Hepatic stellate cell (primary cell): ENCODE measurements at places on chromosomes 11 and 22.

DNA sequence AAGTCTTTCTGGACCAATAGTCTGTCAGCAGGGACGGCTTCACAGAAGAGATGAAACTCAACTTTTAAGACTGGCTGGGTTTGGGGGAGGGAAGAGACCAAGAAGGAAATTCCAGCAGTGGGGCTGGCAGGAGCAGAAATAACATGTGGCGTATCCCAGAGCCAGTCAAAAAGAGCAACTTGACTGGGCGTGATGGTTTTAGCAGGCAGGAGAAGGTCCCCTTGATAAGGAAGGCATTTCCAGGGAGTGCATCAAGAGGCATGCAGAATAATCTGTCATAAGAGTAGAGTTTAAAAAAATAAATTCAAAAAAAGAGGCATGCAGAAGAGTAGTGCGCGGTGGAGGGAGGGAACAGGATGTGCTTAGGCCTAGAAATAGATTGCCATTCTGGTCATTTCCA lies 52.5 kb downstream of the C22orf31 start:
- DNase-seq: peak; percentile 41

GRCh38 chr22:25485626-25486545 lies 78.6 kb upstream of the GRK3 start:
- no peak for DNase-seq

DNA sequence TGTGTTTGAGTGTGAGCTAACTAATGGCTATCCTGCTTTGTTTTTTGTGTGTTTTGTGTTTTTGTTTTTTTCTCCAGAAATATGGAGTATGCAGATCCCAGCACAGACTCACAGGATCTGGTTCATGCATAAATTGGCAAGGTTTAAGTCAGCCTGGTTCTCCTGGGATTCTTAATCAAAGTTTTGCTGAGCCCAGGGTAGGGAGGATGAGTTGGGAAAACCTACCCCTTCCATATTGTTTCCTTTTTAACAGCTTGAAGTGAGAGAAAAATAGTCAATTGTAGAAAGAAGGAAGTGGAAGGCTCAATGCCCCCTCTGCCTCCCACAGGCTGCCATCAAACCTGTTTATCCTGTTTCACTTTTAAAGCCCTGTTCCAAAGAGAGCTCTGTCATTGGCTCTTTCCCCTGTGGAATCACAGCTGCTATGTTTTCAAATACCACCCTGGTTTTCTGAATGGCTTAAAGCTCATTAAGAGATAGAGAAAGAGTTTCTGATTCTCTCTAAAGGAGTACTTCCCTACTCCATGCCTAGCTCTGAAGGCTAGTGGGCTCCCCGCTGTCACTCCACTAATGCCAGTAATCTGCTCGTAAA lies 23.4 kb upstream of the CADM1 start:
- no peak for DNase-seq

DNA sequence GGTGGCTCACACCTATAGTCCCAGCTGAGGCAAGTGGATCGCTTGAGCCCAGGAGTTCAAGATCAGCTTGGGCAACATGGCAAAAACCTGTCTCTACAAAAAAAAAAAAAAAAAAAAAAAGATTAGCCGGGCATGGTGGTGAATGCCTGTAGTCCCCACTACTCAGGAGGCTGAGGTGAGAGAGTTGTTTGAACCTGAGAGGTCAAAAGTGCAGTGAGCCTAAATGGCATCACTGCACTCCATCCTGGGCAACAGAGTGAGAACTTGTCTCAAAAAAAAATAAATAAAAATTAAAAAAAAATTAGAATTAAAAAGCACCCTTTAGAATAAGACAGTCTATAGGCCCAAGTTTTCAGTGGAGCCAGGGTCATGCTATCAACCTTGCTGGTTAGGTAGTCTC lies 95.5 kb downstream of the PDHX start:
- DNase-seq: no peak

DNA sequence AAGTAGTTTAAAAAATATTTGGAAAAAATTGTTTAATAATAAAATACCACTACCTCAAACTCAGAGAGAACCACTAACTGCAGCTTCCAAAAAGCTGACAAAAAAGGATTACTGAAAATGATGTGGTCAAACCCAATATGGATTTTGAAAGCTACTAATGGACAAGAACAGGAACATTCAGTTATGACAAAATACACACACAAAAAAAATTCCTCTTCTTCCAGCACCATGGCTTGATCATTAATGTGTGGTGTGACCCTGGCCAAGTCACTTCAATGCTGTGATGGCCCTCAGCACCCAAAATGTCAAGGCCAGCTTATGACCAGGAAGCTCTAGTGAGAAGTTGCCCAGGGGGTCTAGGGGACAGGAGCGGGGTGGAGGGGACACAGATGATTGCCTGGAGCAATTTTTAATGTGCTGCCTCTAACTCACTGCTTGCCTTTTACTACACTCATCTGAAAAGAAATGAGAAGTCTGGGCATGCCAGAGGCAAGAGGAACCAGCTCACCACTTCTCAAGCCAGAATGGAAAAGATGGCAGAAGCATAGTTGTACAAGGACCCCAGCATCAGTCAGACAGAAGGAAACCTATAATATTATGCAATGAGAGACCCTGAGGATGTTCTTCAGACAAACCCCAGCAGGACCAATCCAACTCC lies 2.2 kb downstream of the SMCO4 start:
- DNase-seq: no peak

DNA sequence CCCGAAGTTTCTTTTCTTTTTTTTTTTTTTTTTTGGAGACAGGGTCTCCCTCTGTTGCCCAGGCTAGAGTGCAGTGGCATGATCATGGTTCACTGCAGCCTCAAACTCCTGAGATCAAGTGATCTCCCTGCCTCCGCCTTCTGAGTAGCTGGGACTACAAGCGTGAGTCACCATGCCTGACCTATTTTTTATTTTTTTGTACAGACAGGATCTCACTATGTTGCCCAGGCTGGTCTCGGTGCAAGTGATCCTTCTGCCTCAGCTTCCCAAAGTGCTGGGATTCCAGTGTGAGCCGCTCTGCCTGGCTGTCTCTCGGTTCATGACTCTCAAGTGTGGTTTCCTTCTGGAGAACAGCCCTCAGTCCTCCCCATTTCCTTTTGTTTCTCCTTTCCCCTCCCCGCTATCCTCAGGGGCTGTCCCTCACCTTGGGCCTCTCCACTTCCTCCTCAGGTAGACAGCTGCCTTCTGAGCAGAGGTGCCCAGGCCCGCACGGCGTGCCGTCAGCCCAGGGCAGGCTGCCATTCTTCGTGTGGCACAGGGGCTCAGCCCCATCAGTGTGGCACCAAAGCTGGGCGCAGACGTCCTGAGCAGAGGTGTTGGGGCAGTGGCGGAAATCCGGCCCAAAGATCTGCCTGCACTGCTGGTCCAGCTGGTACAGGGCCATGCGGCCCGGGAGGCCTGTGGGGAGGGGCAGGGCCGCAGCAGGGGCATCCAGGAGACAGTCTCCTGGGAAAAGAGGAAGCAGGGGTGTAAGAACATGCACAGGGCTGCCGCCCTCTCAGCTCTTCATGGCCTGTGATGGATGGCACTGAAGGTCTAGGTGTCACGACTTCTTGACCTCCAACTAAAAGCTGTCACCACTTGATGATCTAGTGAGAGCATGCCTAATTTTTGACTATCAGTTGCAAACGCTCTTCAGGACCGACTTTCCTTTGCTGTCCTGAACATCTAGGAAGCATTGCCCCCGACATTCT lies 14.0 kb downstream of the ADAMTS8 start:
- DNase-seq: no peak

DNA sequence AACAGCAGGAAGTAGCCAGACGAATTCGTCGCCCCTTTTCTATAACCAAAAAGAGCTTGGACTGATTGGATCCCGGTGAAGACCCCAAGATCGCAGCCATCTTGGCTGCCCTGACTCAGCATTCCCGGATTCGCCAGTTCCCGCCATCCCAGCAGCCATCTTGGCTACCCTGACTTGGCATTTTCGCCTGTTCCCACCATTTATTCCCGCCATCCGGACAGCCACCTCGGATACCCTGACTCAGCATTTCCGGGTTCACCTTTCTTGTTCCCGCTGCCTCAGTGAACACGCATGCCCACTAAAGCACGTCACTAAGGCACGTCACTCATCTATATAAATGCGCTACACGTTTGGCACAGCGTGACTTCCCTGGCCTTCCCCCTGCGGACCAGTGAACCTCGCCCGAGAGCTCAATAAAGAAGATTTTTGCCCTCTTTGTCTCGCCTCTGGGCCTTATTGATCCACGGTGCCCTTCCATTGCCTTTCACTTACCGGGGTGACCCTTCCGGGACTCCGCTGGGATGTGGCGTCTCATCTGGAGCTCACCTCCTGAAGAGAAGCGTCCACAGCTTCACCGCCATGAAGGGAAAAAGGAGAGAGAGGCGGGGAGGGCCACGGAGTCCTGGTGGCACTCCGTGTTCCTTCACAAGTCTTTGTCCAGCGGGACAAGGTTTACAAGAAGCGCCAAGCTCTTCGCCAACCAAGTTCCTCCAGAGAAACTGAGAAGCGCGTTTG lies 4.0 kb upstream of the OR56A3 start:
- DNase-seq: no peak

- no peak for DNase-seq
Measured at GRCh38 chr22:47795477-47796127, 1033.2 kb downstream of the TBC1D22A start.

DNA sequence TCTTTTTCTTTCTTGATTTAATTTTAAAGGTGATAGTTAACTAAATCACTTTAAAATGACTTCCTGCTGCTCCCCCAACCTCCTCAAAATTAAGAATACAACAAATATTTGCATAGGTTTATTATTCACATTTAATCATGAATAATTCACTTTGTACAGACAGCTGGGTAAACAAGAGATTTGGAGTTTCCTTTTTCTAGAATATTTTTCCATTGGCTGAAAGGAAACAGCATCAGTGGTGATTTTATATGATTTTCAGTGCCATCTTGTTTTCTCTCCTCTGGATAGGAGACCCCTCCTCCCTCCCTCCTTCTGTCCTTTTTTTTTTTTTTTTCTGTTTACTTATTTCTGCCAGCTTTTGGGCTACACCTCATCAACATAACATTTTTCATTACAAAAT lies 60.5 kb downstream of the LIF start:
- no peak for DNase-seq

DNA sequence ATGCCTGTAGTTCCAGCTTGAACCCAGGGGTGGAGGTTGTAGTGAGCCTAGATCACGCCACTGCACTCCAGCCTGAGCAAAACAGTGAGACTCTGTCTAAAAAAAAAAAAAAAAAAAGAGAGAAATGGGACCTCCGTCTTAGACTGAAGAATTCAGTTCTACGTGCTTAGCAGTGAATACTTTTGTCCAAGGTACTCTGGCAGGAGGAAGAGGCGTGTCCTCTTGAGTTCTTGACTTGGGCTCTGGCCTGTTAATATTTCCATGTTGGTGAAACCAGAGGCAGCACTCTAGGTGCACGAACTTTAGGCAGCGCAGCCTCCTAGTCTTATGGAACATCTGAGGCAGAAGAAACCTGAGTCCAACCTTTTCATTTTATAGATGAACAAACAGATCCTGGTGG lies 2.4 kb downstream of the HMBS start:
- no peak for DNase-seq

DNA sequence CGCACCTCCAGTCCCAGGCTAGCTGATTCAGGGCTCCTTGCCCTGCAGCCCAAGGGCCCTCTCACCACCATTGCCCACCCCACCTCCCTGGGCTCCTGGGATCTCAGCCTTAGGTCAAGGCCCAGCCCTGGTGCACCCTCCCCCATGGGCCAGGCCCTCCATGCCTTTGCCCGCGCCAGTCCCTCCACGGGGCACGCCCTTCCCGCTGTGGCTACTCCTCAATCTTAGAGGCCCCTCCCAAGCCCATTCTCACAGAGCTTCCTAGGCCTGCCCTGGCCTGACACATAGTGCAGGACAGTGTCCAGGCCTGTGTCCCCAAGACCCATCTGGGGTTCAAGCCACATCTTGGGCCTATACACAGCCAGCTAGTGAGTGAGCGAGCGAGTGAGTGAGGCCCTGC lies 6.9 kb downstream of the GP1BB start:
- DNase-seq: no peak

- no peak for DNase-seq
Measured at GRCh38 chr11:102614485-102614884, 10.6 kb downstream of the MMP20 start.

DNA sequence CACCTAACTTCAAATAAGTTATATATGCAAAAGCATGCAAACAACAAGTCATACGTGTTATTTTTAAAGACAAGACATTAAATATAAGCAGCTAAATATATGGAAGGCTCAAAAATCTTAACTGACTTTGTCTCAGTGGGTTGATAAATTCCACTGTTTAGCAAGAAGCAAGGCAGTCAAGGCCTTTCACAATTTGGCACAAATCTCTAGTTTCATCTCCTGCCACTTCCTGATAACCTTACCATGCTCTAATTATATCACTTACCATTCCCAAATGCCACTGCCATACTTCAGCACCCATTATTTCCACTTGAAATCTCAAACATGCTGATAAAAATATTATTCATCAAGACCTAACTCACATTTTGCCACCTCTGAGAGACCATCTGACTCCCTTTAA lies 24.8 kb downstream of the DCUN1D5 start:
- DNase-seq: no peak

GRCh38 chr11:28777126-28777525 lies 668.9 kb downstream of the METTL15 start:
- DNase-seq: no peak

GRCh38 chr11:113998574-113998973 lies 23.7 kb downstream of the HTR3A start:
- no peak for DNase-seq

GRCh38 chr22:38881997-38882879 lies 10.2 kb upstream of the CBX6 start:
- DNase-seq: no peak

GRCh38 chr22:48682504-48682903 lies 1145.2 kb downstream of the BRD1 start:
- no peak for DNase-seq

DNA sequence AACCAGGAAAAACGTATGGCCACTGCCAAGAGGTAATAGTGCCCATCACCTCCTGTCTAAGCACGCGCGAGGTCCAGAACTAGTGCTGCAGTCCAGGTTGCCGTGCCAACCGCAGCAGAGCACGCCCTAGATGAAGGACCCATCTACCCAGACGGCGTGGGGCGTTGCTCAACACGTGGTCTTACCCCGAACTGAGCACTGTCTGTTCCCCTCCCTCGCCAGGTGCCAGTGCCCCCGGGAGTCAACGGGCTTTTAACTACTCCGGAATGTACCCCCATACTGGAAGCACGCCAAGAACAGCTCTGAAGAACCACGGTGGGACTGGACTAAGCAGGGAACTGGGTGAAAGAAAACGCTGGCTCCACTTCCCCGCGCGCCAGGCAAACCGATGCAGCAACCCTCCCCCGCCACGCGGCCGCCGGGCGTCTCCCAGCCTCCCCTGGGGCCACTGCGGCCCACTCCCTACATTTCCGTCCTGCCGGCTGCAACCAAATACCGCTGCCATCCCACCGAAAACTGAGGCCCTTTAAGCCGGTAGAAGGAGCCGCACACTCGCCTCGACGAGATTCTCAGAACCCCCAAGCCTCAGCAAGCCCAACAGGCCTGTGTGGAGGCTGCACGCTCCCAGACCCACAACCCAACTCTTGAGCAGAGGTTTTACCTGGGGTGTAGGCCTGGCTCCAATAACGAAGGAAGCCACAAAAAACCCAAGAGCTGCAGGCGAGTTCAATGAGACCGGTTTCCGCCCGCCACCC lies at the start of gene HSPA8:
TSS of gene HSPA8 (minus strand) at position 734 of the 755 bp plus-strand sequence. CDS start 812 bp downstream, outside the sequence.
- DNase-seq: peak; percentile 25
